ENCODE measurements at places on chromosomes 6 and 20. TPM values are rescaled to one million over a fixed set of nuclear protein-coding genes. Genes with fewer than 3 reads are reported as not detected.

OR12D3 gene
- not detected for total RNA-seq

SOX12 gene
- total RNA-seq, result 15.0 TPM

KIAA1755 gene
- not detected for total RNA-seq

PEX7 gene
- total RNA-seq, result 4.2 TPM

GRCh38 chr6:151566557-151566956 is 72.7 kb downstream of the CCDC170 start:
- no peaks in the 10 kb centered on the region for H3K36me3 ChIP-seq
- no peak overlapping the region for H3K27ac ChIP-seq
- no peak overlapping the region for H3K4me3 ChIP-seq
- no peak for DNase-seq
- peaks cover 2% of the 10 kb centered on the region for H3K4me1 ChIP-seq

- no peak overlapping the region for H3K4me3 ChIP-seq
- no peaks in the 10 kb centered on the region for H3K4me1 ChIP-seq
- no peaks in the 10 kb centered on the region for H3K36me3 ChIP-seq
- DNase-seq, result no peak
- H3K27ac ChIP-seq, result no peak overlapping the region
Observed at GRCh38 chr20:37449276-37449675, 71.8 kb upstream of the NNAT start.

- H3K4me3 ChIP-seq, result no peak overlapping the region
- H3K27ac ChIP-seq, result no peak overlapping the region
- no peak for DNase-seq
- peaks cover 5% of the 10 kb centered on the region for H3K4me1 ChIP-seq
- H3K27me3 ChIP-seq, result peaks cover 7% of the 10 kb centered on the region
Observed at GRCh38 chr6:31005249-31006020, 4.8 kb upstream of the MUC22 start.

GRCh38 chr20:6533761-6534479 is 233.6 kb upstream of the BMP2 start:
- no peak overlapping the region for H3K27ac ChIP-seq
- H3K4me3 ChIP-seq, result no peak overlapping the region
- no peaks in the 10 kb centered on the region for H3K4me1 ChIP-seq

DNA sequence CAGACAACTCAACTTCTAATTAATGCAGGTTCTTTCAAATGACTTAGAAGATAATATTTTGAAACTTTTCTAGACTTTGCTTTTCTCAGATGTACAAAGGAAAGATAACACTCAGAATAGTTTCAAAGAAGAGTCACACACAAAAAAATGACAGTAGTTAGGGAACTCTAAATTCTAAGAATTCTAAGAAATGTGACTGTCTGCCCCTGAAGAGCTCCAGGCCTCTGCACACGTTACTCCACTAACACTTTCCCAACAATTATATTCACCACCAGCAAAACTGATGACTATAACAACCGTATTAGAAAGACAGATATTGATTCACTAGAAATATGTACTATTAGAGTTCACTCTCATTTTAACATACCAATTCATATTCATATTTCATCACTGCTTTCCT is 133.3 kb upstream of the SMLR1 start:
- H3K27ac ChIP-seq, result no peak overlapping the region
- no peak overlapping the region for H3K4me3 ChIP-seq
- peaks cover 14% of the 10 kb centered on the region for H3K36me3 ChIP-seq

GRCh38 chr6:148829415-148830101 is 82.7 kb downstream of the UST start:
- H3K4me3 ChIP-seq, result no peak overlapping the region
- H3K27ac ChIP-seq, result no peak overlapping the region
- DNase-seq, result no peak
- H3K36me3 ChIP-seq, result no peaks in the 10 kb centered on the region

All from activated T-helper 2 cell treated with anti-CD3 and anti-CD28 coated beads, Interferon-gamma antibody, Interleukin-2, Interleukin-4, amounts not matched to agents 10 μg/mL and 5 μg/mL and 100 μg/mL, durations not matched to agents 14 hours and 24 hours and 36 hours (primary cell).